NCI-H510A treated with DMSO at 0.1 percent for 48 hours (cell line): ENCODE measurements at places on chromosomes 5 and 9.

- DNase-seq = no peak
Observed at GRCh38 chr9:111030492-111030891, 7.8 kb downstream of the LPAR1 start.

DNA sequence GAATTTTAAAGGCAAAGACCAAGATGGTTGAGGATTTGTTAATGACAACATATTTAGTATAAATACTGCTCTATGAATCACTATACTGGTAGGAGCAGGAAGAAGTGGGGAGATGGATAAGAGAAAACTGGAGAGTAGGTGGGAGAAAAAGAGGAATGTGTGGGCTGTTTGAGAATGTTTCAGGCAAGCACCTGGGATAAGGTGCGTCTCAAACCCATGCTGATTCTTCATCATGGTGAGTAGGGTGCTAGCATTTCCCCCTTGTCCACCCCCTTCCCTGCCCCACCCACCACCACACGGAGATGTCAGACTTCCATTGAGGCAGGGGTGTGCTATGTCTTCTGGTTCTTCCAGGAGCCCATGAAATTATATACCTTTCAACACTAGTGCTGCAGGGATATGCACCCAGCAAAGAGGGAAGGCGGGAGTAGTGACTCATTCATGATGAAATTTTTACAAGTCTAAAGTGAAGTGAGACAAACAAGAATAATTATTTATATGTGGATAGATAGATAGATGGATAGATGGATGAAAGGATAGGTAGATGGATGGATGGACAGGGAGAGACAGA is 54.3 kb downstream of the MTX3 start:
- no peak for DNase-seq

DNA sequence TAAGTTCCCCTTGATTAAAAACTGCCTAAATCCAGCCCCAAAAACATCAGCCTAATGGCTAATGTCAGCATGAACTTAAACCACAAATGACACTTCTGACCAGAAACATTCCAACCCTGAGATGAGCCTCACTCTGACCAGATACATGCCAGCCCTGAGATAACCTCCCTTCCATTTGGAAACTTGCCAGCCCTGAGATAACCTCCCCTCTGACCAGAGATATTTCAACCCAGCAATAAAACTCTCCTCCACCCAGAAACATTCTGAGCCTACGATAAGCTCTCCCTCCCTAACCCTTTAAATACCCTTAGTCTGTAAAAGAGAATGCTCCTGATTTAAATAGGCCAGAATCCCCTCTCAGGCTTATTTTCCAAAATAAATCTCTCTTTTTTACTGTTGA is 1035.7 kb upstream of the NUDT12 start:
- no peak for DNase-seq

GRCh38 chr9:2154731-2155130 is 139.6 kb downstream of the SMARCA2 start:
- no peak for DNase-seq
